ENCODE measurements at places on chromosomes 2 and 18.

DNA sequence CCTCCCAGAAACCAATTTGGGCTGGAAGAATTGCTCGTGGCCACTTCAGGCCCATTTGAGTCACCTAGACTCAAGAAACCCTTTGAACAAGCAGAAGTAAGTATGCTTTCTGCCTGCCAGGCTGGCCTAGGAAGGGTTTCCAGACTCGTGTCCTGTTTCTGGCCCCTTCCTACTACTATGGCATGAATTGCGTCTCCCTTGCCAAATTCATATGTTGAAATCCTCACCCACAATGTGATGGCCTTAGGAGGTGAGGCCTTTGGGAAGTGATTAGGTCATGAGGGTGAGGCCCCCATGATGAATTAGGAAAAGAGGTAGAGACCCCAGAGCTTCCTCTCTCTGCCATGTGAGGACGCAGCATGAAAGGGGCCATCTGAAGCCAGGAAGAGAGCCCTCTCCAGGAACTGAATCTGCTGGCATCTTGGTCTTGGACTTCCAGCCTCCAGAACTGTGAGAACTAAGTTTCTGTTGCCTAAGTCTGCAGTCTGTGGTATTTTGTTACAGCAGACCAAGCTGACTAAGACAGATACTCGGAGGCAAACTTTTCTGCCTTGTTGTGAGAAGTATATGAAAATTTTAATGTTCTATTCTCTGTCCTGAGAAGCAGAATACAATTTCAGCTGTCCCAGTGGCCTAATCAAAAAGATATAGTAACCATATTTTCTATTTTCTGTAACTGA is 13.1 kb downstream of the GPR45 start:
- no peak for DNase-seq

DNA sequence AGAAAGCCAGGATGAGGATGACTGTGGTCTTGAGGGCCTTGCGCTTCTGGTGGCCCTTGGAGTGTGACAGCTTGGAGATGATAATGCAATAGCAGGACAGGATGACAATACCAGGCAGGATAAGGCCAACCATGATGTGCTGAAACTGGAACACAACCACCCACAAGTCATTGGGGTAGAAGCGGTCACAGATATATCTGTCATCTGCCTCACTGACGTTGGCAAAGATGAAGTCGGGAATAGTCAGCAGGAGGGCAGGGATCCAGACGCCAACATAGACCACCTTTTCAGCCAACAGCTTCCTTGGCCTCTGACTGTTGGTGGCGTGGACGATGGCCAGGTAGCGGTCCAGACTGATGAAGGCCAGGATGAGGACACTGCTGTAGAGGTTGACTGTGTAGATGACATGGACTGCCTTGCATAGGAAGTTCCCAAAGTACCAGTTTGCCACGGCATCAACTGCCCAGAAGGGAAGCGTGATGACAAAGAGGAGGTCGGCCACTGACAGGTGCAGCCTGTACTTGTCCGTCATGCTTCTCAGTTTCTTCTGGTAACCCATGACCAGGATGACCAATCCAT is 2.7 kb downstream of the CXCR4 start:
- no peak for DNase-seq

DNA sequence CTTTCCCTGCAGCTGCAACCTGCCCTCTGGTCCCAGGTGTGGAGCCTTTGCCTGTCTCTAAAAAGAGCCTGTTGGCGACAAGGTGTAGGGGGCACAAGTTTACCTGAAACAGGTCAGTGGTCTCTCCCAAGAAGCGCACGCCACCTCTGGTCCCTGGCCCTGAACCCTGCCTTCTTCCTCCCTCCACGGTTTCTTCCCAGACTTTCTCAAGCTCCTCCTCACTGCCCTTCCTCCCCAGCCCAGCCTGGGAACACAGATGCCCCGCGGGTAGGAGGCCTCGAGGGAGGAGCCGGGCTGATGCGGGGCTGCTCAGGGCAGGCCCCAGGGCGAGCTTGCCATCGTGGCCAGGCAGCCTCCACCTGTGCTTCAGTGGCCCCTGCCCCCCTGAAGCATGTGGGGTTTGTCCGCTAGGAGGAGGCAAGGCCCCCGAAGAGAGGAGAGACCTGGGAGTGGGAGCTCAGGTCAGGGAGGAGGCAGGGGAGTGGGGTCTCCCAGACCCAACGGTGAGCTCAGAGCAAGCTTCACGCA is 89.5 kb downstream of the SMAD7 start:
- DNase-seq, result no peak

GRCh38 chr2:118986738-118987137 is 44.7 kb downstream of the MARCO start:
- no peak for DNase-seq

DNA sequence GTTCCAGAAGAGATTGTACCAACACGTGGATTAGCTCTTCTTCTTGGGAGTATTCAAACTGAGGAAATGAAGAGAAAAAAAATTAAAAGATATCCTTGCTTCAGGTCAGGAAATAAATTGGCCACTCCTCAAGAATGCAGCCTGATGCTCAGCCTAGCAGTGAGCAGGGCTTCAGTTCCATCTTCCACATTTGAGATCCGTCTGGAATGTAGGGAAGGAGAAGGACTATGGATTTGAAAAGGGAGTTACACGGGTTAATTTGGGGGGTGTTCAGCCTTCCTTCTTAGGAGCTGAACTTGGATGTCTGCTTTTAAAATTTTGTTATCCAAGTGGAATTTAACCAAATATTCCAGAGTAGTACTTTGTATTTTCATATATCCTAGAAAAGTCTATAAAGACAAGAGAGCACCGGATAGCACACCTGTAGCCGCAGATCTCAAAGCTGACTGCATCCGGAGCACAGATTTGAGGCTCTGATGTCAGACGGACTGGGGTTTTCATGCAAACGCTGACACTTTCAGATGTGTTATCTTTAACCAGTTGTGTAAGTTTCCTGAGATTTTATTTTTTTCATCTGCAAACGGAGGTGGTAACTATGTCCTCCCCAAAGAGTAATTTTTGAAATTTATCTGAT is 99.3 kb downstream of the COPS8 start:
- DNase-seq, result no peak

GRCh38 chr18:45164551-45164950 is 450.7 kb upstream of the SLC14A2 start:
- DNase-seq, result no peak

- no peak for DNase-seq
Measured at GRCh38 chr2:55482186-55482884, 37.2 kb upstream of the CFAP36 start.

GRCh38 chr18:36427369-36427768 is 129.9 kb downstream of the FHOD3 start:
- no peak for DNase-seq

GRCh38 chr18:76875390-76876325 is 53.3 kb downstream of the ZNF236 start:
- DNase-seq, result peak; percentile 67

- peak; percentile 63 for DNase-seq
Measured at GRCh38 chr2:126656431-126657147, 631 bp downstream of the GYPC start.

DNA sequence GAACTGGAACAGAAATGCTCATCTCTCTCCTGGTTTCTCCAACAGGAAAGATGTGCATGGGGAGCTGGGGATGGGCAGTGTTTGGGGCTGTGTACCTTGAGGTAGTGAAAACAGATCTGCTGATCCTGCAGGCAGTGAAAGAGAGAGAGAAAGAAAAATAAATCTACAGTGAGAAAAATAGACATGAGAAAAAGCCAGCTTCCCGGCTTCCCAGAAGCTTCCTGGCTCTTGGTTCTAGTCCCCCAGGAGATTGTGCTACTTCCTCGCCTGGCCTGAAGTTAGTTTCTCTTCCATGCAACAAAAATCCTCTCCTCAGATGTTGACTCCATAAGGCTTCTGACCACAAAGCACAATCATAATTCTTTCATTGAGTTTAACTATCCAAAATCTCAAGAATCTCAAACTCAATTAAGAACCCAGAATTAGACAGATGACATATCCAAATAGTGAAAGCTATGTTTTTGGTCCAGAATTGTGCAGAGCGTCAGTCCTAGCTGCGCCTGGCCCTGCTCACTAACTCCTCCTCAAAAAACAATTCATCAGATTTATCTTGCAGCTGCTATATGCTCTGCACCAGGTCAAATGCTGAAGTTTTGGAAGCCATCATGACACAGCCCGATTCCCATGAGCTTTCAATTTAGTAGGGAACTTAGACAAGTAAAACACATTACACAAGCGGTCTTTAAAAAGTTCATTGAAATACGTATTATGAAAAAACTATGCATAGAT is 20.1 kb upstream of the NAB1 start:
- no peak for DNase-seq
